ENCODE measurements at places on chromosomes 12 and 14.

DNA sequence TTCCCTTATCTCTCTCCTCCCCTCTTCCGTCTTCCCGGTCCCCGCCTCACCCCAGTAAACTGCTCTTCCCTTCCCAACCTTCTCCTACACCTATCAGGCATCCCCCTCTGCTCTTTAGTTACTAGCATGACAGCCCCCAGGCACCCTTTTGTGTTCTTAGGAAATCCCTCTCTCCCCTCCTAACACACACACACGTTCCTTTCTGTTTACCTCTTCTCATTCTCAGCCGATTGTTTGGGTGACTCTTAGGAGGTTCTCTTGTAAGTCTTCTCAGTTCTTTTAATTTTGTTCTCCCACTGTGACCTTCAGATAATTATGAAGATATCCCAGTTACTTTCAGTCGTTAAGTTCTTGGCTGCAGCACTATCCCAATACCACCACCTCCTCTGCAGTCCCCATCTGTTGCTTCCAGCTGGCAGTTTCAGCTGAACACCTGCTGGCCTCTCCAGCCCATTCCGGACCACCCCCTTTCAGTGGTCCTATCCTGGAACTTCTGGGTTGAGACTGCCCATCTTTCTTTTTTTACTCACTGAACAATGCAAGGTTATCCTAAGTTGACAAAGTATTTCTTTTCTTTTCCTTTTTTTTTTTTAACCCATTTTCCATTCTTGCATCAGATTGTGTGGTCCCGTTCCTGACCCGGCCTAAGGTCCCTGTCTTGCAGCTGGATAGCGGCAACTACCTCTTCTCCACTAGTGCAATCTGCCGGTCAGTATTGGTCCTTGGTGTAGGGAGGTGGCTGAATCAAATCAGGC is 711 bp downstream of the MARS1 start:
- DNase-seq = peak; percentile 31

DNA sequence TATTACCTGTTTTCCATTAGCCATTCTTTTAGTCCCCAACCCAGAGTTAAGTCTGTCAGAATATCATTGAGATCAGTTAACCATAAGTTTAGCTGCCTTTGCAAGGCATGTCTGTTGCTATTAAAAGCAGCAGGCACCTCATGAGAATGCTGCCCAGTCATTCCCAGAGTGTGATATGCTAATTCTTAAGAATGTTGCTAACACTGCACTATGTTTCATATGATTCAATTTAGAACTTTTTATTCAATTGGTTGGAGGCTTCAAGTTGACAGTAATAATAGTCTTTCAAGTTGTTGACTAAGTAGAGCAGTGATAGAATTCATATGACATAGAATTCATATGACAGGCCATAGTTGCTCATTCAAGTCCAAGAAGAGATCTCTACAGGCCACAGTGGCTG is 292.3 kb downstream of the FUT8 start:
- peak; percentile 48 for DNase-seq

- DNase-seq = no peak
Measured at GRCh38 chr14:89755816-89756215, 198.7 kb downstream of the EFCAB11 start.

- peak; percentile 66 for DNase-seq
Measured at GRCh38 chr12:69330475-69331473, 17.4 kb upstream of the LYZ start.

DNA sequence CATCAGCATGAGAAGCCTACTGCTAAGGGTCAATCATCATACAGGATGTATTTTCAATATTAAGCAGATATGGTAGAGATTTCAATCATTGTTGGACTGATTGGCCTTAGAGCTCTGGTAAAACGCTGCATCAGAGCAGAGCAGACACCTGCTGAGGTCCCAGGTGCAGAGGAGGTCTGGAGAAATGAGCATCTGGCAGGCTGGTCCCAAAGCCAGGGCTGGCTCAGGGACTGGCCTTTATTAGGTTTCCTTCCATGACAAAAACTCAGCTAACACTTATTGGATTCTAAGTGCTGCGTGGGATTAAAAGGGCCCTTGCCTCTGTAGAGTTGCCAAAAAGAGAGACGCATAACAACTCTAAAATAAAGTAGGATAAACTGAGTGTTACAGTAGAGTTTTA is 29.7 kb downstream of the AKAP6 start:
- DNase-seq = no peak

GRCh38 chr12:132398386-132398991 is 69.1 kb upstream of the GALNT9 start:
- no peak for DNase-seq

GRCh38 chr12:96752211-96752610 is 154.8 kb upstream of the NEDD1 start:
- no peak for DNase-seq

- peak; percentile 74 for DNase-seq
Measured at GRCh38 chr12:94191023-94191422, 42.6 kb downstream of the PLXNC1 start.

DNA sequence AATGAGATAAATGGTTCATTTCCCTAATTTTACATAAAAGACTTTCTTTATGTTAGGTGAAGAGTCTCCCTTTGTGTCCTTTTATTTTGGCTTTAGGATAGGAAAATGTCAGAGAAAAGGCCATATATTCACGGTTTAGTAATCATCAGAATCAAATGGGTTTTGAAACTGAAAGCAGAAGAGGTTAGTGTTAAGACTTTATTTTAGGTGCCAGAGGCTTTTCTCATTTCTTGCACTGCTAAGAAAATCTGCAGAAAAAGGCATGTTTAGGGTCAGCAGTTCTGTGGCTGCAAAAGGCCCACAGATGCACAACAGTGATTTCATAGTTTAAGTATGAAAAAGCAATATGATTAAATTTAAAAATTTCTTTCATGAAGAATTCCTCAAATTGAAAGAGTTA is 80.4 kb upstream of the SINHCAF start:
- peak; percentile 86 for DNase-seq

DNA sequence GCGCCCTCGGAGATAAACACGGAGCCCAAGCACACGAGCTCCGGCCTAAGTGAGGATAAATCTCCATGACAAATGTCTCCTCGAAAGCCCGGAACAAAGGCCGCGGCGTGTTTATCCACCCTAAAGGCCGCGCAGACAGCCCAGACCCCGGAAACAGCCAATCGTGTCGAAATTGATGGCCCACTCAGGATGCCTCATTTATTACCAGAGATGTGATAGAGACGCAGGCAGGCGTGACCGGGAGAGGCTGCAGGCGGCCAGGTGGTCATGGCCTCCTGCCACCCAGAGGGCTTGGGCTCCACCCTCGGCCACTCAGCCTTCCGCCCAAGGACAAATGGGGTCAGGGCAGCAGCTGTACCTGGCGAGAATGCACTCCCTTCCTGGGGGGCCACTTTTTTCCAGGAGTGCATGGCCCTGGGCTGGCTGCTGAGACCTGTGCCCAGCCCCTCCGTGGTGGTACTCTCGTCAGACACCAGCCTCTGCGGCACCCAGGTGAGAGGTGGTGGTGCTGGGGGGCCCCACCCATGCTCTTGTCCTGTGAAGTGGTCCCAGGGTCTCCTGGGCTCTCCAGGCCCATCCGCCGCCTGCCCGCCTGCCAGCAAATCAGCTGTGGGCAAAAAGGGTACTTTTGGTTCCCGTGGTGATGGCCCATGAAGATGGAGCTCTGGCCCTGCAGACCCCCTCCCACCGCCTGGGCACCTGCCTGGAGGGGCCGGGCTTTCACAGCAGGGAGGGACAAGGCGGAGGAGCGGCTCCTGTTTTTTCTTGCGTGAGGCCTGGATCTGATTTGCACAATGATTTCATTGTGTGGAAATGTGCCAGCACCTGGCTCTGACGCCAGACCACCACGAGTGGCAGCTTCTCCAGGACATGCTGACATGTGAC is 211.5 kb upstream of the C14orf180 start:
- no peak for DNase-seq

Data from GM12865 (cell line).